ENCODE measurements at places on chromosomes 3 and 15. TPM values are rescaled to one million over a fixed set of nuclear protein-coding genes. Genes with fewer than 3 reads are reported as not detected.

DNA sequence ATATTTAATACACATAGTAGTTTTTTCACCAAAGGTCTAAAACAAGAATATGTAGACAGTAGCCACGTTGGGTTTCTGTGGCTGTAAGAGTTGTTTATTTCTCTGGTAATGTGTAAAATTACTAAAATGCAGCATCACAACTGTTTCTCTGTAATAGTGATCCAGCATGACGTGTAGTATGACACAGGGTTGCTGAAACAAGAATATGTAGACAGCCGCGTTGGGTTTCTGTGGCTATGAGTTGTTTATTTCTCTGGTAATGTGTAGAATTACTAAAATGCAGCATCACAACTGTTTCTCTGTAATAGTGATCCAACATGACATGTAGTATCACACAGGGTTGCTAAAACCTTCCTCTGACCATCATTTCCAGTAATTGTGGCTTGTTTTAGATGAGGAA is 153.6 kb upstream of the ZNF717 start:
- DNase-seq, result no peak
- no peak overlapping the region for H3K4me3 ChIP-seq
- no peak overlapping the region for H3K27ac ChIP-seq
- H3K36me3 ChIP-seq, result no peaks in the 10 kb centered on the region
- no peaks in the 10 kb centered on the region for H3K4me1 ChIP-seq

GRCh38 chr15:74626752-74627692 is 11.4 kb downstream of the CLK3 start:
- no peak for DNase-seq
- H3K4me1 ChIP-seq, result no peaks in the 10 kb centered on the region
- no peaks in the 10 kb centered on the region for H3K27me3 ChIP-seq
- no peak overlapping the region for H3K27ac ChIP-seq
- H3K4me3 ChIP-seq, result no peak overlapping the region

- no peaks in the 10 kb centered on the region for H3K27me3 ChIP-seq
- H3K36me3 ChIP-seq, result no peaks in the 10 kb centered on the region
- H3K4me3 ChIP-seq, result no peak overlapping the region
- no peaks in the 10 kb centered on the region for H3K4me1 ChIP-seq
- no peak for DNase-seq
- H3K27ac ChIP-seq, result no peak overlapping the region
Measured at GRCh38 chr3:111726788-111727305, 131.7 kb upstream of the ZBED2 start.

Gene TMEM266
- 2.6 TPM for total RNA-seq

Gene ALDH1A2
- 0.31 TPM for total RNA-seq

Gene DPPA2
- total RNA-seq, result 12.6 TPM
